Activated CD4-positive, alpha-beta memory T cell treated with anti-CD3 and anti-CD28 coated beads, Interleukin-2, amount 10 ng/mL, durations not matched to agents 7 days and 5 days (primary cell): ENCODE measurements at places on chromosomes 3 and 15.

- DNase-seq: no peak
These were observed 291.7 kb upstream of the ROPN1 start for GRCh38 chr3:124283652-124284023.

DNA sequence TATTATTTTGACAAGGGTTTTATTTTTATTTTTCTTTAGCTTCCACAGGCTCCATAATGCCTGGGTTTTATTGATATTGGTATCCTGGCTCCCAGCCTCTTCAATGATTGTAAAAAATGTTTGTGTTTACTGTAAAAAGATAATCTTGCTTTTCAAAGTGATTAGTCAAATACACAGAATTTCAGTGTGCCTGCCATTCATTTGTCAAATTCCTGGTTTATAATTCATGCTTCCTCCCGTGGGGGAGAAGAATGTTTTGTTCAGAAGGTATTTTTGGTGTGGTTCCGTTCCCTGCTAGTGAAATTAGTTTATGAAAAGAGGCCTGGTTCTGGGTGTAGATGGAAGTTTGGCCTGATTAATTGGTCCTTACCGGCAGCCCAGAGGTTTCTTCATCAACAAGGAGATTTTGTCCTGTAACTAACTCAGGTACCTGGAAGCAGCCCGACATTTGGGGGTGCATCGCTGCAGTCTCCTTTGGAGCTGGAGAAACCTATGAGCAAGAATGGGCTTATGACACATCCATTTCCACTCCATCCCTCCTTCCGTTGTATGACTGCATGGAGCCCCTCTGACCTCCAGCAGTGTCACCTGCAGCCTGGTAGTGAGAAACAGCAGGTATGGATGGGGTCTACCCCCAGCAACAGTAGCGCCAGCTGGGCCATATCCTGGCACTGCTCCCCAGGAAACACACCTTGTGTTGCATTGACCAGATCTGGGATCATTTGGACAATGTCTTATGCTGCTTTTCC lies 101.5 kb downstream of the PGPEP1L start:
- no peak for DNase-seq

DNA sequence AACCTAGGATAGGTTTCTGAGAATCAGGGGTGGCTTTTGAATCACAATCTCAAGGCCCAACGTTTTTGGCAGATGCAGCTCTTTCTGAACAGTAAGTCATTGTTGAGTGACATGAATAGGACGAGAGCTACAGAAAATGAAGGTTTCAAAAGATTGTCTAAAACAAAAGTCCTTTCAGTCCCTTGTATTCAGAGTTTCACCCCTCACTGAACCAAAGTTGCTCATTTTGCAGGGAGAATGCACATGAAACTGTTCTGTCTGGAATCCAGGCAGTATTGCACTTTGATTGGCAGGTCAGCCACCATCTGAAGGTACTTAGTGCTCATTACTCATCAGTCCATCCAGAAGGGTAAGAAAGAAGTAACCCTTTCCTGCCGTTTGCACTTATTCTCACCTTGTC lies 24.1 kb upstream of the RASGRP1 start:
- no peak for DNase-seq

DNA sequence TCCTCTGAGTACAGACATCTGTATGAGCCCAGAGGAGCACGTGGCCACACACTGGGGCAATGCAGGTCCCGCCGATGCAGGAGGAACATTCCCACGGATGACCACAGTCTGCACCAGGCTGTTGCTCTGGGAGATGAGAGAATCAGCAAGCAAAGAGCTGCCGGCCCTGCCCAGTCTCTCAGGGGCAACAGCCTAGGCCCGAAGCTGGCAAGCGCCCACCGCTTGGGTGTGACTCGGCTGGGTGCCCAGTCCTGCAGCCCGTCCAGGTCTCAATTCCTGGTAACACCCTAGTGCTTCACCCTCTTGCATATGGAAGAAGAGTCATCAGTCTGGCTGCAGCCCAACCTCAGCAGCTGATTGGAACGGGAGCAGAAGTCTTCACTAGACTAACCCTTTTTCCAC lies 153.7 kb upstream of the HES1 start:
- DNase-seq: no peak

- DNase-seq: no peak
These were observed 33.1 kb downstream of the KLF13 start for GRCh38 chr15:31359702-31360111.

DNA sequence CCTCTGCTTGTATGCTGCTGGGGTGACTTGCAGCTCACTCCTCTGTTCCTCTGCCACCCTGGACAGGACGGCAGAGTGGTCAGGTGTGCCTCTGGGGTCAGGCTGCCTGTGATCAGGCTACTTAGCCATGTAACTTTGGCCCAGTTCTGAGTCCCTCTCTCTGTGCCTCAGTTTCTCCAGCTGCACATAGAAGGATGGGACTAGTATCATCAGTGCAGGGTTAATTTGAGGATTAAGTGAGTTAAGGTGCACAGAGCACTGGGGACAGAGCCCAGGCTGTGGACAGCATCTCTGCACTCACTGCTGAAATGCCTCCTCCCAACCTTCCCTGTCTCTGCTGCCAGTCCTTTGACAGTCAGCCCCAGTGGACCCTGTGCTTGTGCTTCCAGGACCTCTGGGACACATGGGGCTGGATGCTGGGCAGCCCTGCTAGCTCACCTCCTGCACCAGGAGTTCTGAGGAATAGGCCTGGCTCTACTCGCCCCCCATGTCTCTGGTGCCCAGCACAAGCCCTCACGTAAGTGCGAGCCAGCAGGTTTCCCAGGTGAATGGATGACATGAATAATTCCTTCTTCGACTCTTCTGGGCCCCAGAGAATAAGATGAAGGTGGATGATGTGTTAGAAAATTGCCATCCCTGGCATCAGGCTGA lies 19.3 kb upstream of the PRR23E start:
- no peak for DNase-seq
